ENCODE measurements at places on chromosomes 3 and 15.
A peak's percentile ranks its signal among the peaks of the same experiment; 100 is the strongest.

DNA sequence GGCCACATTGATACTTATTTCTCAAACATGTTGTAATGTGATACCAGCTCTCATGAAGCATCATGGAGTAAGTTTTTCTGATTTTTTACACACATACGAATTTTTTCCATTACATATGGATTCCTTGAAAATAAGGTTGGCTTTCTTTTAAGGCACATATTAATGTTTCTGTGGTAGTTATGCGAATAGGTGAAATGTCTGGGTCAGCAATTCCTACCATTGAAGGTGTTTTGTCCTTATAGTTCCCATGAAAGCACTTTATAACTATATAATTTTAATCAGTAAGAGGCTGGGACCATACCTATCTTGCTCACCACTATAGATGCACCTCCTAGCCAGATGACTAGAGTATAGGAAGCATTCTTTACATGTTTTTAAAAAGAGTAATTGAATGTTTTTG, 33.0 kb downstream of the PHLDB2 start:
- DNase-seq = no peak

- no peak for DNase-seq
These were observed 87.6 kb downstream of the NR2F2 start for GRCh38 chr15:96418146-96418545.

DNA sequence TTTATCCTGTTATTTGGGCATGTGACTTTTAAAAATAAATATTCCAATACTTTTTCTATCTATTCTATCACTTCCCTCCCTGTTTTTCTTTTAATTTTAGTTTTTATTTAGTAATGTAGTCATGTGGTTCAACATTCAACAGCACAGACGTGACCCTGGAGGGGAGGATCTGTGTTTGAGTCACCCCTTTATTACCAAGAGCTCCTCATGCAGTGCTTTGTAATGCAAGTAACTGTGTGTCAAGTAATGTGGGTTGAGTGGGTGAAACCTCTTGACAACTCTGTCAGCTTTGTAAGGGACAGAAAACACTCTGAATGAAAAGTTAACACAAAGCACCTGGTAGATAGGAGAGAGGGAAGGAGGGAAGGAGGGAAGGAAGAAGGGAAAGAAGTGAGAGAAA, 89.7 kb upstream of the FGF12 start:
- DNase-seq = peak; percentile 71

- DNase-seq = no peak
These were observed 107.2 kb downstream of the SNRPN start for GRCh38 chr15:25061808-25062550.

- no peak for DNase-seq
These were observed 42.5 kb upstream of the ABHD10 start for GRCh38 chr3:111936191-111936841.

DNA sequence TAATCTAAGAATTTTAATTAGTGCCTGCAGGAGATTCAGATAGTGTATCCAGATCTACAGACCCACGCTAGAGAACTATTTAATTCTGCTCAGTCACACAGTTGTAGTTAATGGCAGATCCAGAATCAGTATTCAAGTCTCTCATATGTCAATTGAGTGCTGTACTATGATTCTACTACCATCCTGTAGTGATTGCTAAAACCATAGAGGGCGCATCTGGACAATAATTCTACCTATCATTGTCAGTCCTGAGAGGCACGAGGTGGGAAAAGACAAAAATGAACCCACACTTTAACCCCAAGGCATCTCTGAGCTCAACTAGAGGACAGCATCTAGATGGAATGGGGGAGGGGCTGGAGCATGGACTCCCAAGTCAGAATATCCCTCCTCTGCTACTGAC, 22.7 kb downstream of the DHX36 start:
- DNase-seq = no peak

GRCh38 chr15:81083201-81083600, 50.9 kb upstream of the CFAP161 start:
- DNase-seq = no peak

DNA sequence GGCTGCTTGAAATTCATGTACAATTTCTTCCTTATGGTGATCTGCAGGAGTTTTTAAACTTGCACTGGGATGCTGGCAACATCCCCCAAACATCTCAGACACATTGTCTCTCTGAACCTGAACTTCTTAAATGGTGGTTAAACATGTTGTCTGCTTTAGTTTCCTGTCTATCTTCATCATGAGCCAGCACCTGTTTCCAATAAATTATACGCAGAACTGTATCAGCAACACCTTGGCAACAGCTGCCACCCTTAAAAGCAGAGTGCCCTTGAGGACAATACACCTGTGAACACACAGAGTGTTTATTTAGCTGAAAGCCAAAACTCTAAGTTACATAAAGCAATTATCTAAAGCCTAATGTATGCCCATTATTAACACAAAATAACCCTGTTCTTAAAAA, 242.9 kb downstream of the WNT5A start:
- DNase-seq = no peak

- peak; percentile 67 for DNase-seq
These were observed 21.1 kb upstream of the PLXND1 start for GRCh38 chr3:129627350-129628168.

- no peak for DNase-seq
These were observed 140.9 kb downstream of the TPRA1 start for GRCh38 chr3:127449486-127450212.

DNA sequence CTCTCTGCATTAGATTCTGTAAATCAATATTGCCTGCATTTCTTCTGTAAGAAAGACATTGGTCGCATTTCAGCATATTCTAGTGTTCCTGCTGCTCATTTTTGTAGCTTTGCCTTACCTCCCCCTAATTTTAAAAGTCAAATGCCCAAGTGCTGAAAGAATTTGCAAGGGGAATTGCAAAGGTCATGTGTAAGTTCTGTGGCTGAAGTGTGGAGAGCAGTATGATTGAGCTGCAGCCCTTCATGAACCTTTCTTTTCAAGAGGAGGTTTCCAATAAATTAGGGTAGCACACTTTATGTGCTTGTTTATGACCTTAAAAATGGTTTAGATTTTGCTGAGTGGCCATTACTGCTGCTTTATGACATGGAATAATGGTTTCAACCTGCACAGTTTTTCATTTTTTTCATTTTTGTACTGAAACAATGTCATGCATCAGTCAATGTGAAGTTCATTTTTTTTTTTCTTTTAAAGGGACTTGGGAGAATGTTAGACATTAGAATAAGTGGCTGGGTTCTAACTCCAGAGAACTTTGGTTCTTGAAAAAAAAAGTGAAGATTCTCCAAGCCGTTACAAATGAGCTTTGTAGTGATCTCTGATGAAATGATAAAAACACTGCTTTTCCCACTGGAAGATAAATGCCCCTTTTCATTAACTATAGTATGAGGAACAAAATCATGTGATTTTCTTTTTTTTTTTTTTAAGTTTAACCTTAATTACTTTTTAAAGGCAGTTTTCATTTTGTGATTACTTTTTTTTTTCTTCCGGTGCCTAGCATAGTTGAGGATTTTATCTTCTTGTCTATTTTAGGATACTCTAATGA, 99.6 kb downstream of the MITF start:
- DNase-seq = no peak

GRCh38 chr3:74537164-74537563, 77.3 kb downstream of the CNTN3 start:
- no peak for DNase-seq

DNA sequence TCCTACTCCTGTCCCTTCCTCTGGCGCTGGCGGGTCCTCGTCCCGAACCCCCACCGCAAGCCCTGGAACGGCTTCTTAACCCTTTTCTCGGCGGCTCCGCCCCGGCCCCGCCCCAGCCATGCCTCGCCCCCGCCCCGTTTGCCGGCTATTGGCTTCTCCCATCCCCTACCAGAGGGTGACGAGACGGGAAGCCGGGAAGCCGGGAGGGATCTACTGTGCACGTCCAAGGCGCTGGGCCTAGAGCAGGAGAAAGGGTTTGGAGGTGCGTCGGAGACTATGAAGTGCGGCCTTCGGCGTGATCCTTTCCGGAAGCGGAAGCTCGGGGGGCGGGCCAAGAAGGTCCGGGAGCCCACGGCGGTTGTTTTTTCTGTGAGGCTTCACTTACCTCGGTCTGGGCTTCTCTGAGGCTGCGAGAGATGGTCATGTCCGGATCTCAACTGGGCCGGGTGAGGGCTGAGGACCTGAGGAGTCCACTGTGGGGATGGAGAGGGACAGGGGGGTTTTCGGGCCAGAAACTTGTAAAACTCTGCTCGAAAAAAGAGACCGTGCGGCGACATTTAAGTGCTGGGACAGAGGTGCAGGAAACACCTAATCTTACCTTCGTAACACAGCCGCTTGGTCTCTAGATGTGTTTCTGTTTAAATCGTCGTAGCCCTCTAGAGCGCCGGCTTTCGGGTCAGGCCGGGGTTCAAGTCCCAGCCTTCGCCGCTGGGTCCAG, 21.4 kb downstream of the ROPN1B start:
- DNase-seq = peak; percentile 78

DNA sequence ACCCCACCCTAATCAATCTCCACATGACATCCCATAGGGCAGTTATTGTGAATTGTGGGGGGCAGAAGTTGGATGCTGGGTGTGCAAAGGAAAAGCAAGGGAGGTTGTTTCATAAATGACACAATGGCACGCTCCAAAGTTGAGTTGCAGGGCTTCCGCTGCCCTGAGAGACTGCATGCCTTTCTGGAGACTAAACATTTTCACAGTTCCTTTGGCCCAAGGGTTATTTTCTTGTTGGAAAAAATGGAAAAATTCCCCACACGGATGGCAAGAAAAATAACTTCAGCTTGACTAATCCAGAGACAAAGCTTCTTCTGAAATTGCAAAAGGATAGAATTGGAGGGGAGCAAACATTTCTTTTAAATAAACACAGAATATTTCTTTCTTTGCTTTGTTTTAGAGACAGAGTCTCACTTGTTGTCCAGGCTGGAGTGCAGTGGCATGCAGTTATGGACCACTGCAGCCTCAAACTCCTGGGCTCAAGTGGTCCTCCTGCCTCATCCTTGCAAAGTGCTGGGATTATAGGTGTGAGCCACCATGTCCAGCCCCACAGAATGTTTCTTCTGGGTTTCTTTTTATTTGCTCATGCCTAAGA, 19.1 kb upstream of the TPM1 start:
- no peak for DNase-seq

- no peak for DNase-seq
These were observed 59.9 kb upstream of the LRTM1 start for GRCh38 chr3:54987719-54988118.

- peak; percentile 15 for DNase-seq
These were observed 83.1 kb downstream of the DNAJB8 start for GRCh38 chr3:128383316-128384235.

DNA sequence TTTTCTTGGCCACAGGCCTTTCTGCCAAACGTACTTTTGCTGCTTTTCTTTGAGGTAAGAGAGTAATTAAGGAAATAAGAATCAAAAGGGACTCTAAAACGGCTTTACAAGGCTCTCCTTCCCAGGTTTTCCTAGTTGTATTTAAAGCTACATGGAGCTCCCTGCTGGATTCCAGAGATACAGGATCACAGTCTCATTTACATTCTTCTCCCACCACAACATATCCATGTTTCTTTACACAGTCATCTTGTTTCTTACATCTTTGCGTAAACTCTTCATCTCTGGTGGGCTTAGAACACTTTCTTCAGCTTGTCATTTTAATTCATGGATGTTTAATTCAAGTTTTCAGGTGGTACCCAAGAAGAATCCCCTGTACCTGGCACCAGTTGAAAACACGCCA, 117.6 kb upstream of the BFSP2 start:
- DNase-seq = no peak

- DNase-seq = no peak
These were observed 34.7 kb downstream of the MAP3K13 start for GRCh38 chr3:185397676-185398075.

DNA sequence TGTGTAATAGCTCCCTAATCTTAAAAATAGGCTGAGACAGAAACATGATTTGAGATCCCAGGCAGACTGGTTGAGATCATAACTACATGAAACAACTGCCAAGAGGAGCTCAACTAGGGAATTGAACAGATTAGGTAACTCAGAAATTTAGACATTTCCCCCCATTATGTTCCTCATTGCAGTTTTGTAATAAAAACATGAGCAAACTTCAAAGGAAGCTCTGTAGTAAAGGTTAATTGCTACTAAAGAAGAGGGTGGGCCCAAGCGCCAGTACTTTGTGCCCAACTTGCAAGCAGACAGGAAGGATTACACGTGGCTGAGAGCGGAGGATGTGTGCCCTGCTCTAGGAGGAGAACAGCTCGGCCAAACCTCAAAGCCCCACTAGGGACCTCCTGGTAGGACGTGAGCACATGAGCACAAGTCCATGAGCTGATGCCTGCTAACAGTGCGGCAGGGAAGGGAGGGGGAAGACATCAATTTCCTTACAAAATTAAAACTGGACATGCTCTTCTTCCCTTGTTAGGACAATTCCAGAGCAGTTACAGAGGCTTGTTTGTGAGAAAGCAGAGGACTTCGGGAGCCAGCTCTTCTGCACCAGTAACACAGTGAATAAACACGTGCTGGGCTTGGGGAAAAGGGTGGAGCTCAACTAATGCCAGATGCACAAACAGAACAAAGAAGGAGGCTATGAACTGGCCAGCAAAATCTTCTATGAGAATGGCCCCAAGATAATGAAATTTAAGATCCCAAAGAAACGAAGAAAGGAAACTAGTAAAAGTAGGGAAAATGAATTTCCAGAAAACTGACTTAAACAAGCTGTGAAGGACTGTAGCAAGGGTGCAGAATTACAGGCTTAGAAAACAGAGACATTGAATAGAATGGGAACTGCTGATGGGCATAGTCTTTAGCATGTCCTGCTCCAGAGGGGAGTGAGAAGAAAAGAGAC, 275.5 kb downstream of the MECOM start:
- no peak for DNase-seq

GRCh38 chr3:14199641-14200040, 21.0 kb downstream of the LSM3 start:
- no peak for DNase-seq

- DNase-seq = no peak
These were observed 18.2 kb upstream of the CELF6 start for GRCh38 chr15:72338148-72338547.
